NCI-H187 treated with DMSO at 0.1 percent for 48 hours (cell line): ENCODE measurements at places on chromosomes 2 and 18.

GRCh38 chr2:200028998-200029397, 73.6 kb downstream of the MAIP1 start:
- DNase-seq = no peak

- no peak for DNase-seq
These were observed 8.0 kb upstream of the PDIA6 start for GRCh38 chr2:10820562-10820961.

- DNase-seq = no peak
These were observed 39.5 kb upstream of the GMCL1 start for GRCh38 chr2:69789772-69790600.

- no peak for DNase-seq
These were observed 53.6 kb upstream of the SERTAD2 start for GRCh38 chr2:64707276-64707675.

GRCh38 chr2:66696374-66696773, 261.4 kb downstream of the MEIS1 start:
- no peak for DNase-seq

DNA sequence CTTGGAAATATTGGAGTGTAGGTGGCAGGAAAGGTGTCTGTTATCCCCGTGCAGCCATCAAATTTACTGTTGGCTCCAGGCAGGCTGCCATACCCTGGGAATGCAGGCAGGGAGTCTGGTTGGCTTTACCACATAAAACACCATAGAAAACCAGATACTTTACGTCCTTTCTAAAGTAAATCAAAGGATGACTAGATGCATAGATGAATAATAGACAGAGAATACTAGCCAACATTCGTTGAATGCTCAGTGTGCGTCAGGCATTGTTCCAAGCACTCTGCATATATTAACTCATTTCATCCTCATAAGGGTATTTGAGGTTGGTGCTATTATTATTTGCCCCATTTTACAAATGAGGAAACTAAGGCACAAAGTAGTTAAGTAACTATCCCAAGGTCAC, 65.2 kb downstream of the VSNL1 start:
- DNase-seq = no peak

- DNase-seq = no peak
These were observed 5.3 kb upstream of the ITPRID2 start for GRCh38 chr2:181886192-181886591.

DNA sequence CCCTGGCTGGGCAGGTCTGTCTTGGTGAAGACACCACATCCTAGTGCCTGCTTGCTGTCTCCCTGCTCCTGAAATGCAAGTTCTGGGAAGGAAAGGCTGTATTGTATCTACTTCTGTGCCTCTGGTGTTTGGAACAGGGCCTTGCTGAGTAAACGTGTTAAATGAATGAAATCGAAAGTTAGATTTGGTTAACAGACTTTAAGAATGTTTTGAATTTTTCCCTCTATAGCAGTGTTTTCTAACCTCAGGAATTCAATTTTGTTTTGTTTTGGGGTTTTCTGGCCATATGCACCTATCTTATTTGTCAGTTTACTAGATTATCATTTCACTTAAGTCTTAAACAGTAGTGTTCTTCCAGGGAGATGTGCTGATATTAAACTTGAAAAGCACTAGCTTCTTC, 20.7 kb downstream of the FARP2 start:
- DNase-seq = no peak

DNA sequence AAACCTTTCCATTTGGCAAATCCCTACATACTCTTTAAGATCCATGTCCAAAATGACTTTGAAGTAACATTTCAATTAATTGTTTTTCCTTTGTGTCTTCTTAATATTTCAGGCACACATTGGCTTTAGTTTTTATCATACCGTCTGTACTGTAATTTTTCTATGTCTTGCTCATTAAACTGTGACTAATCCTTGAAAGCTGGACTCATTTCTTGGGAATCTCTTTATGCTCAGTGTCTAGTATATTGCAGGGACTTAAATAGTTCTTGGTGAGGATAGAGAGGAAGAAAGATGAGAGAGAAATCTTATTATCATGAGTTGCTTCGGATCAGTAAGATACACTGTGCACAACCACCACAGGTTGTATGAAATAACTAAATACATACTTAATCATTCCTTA, 448.3 kb upstream of the ST6GAL2 start:
- DNase-seq = no peak

GRCh38 chr2:204225671-204226073, 289.1 kb downstream of the ICOS start:
- DNase-seq = no peak

DNA sequence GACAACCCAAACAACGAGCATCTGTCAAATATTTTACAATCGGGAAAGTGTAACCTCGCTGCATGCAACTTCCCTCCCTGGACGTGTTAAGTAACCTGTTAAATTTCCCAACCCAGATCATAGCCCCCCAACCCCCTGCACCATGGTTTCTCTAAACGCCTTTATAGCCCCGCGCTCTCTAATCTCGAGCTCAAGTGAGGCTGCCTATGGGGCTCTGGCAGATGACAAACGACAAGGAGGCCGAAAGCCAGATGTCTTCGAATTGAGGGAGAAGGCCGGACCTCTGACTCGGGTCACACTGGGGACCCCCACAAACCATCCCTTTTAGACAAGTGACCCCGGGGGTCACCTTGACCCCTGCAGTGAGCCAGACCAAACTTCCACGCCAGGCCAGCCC, 526 bp downstream of the COX7A2L start:
- no peak for DNase-seq

- no peak for DNase-seq
These were observed 240.8 kb downstream of the PLCL1 start for GRCh38 chr2:198045227-198045626.

DNA sequence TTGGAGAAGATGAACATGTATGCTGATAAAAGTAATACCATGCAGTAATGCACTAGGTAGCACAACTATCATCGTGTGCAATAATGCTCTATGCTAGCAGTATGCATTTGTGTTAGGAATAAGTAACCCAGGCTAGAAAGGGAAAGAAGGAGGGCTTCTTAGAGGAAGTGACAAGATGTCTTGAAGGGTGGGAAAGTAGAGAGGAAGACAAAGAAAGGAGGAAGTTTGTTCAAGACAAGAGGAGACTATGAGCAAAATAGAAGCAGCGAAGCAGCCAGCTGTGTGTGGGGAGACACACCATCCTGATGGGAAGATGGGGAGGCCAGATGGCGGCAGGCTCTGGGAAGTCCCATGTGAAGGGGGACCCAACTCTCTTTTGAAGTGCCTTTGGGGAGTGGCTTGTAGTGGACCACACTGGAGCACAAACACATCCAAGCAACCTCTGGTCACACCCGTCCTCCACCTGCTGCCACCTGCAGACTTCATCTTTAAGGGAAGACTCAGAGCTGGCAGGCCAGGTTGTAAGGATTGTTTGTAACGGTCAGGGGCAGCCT, 39.9 kb upstream of the INHBB start:
- no peak for DNase-seq

DNA sequence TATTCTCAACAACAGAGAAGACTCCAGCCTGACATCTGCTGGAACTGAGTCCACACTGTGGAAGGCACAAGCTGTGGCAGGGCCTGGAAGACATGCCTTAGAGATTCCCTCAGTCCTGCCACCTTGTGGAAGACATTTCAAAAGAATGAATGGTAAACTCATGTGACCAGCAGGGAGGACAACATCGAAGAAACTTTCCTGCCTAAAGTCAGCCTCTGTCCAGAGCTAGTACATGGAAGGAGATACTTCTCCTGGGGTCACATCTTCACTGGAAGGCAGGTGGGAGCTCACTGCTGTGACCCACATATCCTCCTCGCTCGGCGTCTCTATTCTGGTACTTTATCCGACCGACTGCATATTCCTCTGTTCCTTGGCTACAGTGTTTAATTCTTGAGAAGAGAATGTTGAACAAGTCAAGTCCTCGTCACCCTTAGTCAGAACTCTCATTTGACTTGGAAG, 59.5 kb downstream of the PUM2 start:
- no peak for DNase-seq

- DNase-seq = no peak
These were observed 200.6 kb upstream of the MEX3C start for GRCh38 chr18:51398104-51398503.

- DNase-seq = no peak
These were observed 300.4 kb upstream of the NETO1 start for GRCh38 chr18:73168236-73168635.

DNA sequence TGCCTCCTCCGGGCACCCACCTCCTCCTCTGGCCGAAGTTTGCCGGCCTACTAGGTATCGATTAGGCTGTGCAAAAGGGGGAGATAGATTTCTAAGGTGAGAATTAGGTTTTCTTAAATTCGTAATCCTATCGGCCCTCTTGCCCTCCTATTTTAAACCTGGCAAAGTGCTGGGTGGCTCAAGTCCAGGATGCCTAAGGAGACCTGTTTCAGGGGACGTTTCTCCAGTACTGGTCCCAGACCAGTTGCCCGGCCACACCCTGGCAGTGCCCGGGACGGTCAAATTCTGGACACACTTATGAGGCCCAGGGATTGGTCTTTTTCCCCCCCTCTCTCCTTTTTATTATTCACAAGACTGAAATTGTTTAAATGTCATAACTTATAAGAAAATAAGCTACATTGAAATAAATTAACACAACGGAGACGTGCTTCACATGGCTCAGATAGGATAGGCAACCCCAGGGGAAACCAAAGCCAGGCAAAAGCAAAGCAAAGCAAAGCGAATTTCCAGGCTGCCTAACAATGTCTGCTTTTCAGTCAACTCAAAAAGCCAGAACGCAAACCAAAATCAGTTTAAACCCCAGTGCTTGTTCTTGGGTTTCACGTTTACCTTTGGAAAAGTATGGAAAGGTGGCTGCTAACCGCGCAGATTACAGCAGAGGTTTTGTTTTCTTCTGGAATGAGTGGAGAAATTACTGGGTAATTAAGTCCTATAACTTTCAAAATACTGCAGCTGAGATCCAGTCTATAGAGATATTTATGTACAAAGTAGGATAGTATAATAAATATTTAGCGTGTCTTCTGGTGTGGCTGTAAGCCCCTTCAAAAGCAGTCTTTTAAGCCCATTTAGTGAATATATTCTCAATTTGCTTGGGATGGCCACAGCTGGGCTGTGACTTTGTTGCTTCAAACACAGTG, 3.0 kb downstream of the GBX2 start:
- no peak for DNase-seq

DNA sequence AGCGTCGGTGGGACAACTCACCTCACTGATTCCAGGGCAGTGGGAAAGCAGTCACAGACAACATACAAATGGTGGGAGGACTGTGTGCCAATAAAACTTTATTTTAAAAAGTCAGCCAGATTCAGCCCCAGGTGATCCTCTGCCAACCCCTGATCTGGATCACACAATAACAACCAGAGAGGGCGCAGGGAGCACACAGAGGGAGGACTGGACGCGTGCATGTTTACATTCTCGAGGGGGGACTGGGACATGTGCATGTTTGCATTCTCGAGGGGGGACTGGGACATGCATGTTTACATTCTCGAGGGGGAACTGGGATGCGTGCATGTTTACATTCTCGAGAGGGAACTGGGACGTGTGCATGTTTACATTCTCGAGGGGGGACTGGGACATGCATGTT, 209.5 kb downstream of the NDUFA10 start:
- DNase-seq = no peak

- DNase-seq = no peak
These were observed 36.6 kb downstream of the SCTR start for GRCh38 chr2:119487434-119488244.

- DNase-seq = no peak
These were observed 347.6 kb upstream of the RAB12 start for GRCh38 chr18:8261651-8262091.

GRCh38 chr2:15119722-15120175, 441.4 kb downstream of the NBAS start:
- no peak for DNase-seq

GRCh38 chr18:45755934-45756333, 32.0 kb downstream of the SLC14A1 start:
- DNase-seq = no peak

DNA sequence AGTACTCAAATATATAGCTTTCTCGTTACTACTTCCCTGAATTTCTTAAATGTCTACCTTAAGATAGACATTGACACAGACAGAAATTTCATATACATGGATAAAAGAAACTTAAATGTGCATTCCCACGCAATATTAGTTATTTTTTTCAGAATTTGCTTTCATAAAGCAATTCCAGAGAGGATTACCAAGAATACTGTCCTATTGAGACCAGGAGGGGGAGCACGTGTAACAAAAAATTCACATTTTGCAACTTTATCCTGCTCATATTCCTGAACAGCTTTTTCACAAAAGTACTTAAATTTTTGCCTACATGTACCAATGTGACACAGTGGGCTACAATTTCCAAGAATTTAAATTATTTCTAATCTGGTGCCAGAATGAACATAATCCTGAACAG, 30.7 kb upstream of the ERCC3 start:
- no peak for DNase-seq

DNA sequence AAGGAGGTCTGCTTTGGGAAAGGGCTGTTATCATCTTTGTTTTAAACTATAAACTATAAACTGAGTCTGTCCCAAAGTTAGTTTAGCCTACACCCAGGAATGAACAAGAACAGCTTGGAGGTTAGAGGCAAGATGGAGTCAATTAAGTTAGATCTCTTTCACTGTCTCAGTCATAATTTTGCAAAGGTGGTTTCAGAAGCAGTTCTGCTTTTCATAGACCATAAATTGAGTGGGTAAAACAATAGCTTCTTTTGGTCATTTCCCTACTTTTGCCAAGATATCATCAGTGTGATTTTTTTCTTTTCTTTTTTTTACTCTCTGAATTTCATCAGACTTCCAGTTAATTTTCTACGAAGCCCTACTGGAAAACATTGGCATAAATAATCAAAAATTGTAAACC, 117.0 kb downstream of the AP1S3 start:
- DNase-seq = no peak

DNA sequence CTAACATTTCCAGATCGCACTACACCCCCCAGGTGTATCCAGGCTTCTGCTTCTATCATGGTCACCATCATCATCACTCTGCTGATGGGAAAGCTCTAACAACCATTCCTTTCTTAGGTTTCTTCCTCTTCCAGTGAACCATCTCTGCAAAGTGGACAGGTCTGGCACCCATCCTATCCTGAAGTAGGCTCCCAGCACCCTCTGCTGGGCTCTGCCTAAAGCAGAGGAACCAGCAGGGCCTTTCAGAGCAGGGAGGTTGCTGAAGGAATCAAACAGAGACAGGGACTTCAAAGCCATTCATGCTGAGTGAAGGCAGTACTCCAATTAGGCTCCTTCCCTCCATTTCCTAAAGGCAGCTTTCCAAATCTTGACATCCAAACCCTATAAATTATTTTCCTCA, 27.2 kb upstream of the SATB2 start:
- DNase-seq = no peak
